ENCODE measurements at places on chromosomes 2 and 18. TPM values are rescaled to one million over a fixed set of nuclear protein-coding genes. Genes with fewer than 3 reads are reported as not detected.

Gene DNAH7
- 0.28 TPM for total RNA-seq

Gene ZSWIM2
- 0.09 TPM for total RNA-seq

Gene TYW5
- total RNA-seq, result 5.8 TPM

Gene TTN
- total RNA-seq, result under 0.01 TPM

Gene FMNL2
- total RNA-seq, result 20.8 TPM

Gene AGXT
- total RNA-seq, result not detected

Gene SCG2
- total RNA-seq, result 3.3 TPM

Gene CD28
- total RNA-seq, result under 0.01 TPM

Gene RTP5
- not detected for total RNA-seq

Gene SMARCAL1
- total RNA-seq, result 9.7 TPM

Gene ING5
- total RNA-seq, result 27.7 TPM

Gene PPP1R1C
- total RNA-seq, result 1.00 TPM

Gene UBXN4
- 63.0 TPM for total RNA-seq

Gene LHCGR
- not detected for total RNA-seq

Gene SNORC
- total RNA-seq, result 0.92 TPM

Gene CRACDL
- total RNA-seq, result not detected

Gene HIBCH
- 13.5 TPM for total RNA-seq

Gene LIPG
- total RNA-seq, result 12.4 TPM

Gene REG1B
- total RNA-seq, result not detected

Gene TUBA3E
- not detected for total RNA-seq

Gene LAPTM4A
- total RNA-seq, result 214 TPM

Gene GKN1
- not detected for total RNA-seq

Gene TLX2
- total RNA-seq, result not detected

Gene DYSF
- total RNA-seq, result 0.65 TPM

Gene MC5R
- not detected for total RNA-seq

Gene UNC80
- not detected for total RNA-seq

Gene REG3A
- not detected for total RNA-seq

Gene C2orf15
- total RNA-seq, result not detected

Gene CHCHD5
- total RNA-seq, result 14.2 TPM

Gene ANKRD62
- total RNA-seq, result not detected

Gene HOXD12
- not detected for total RNA-seq

Gene TSPYL6
- not detected for total RNA-seq

Gene HOXD4
- total RNA-seq, result 0.18 TPM

Gene MC2R
- not detected for total RNA-seq

Gene BBS5
- 6.6 TPM for total RNA-seq

Gene SLC14A1
- total RNA-seq, result 27.6 TPM

Gene EVX2
- total RNA-seq, result under 0.01 TPM

Gene AQP12B
- not detected for total RNA-seq

Gene TMEM178A
- total RNA-seq, result 1.3 TPM

Gene FRZB
- 0.09 TPM for total RNA-seq

Gene ME2
- 30.6 TPM for total RNA-seq

Gene REG3G
- not detected for total RNA-seq

Gene RESP18
- total RNA-seq, result not detected

Gene AMER3
- not detected for total RNA-seq

Gene TRPM8
- total RNA-seq, result under 0.01 TPM

Gene SATB2
- total RNA-seq, result 19.0 TPM

Gene GREB1
- 1.3 TPM for total RNA-seq

Gene UGT1A7
- 0.46 TPM for total RNA-seq

Gene SLC16A14
- total RNA-seq, result 4.1 TPM

Gene KCNIP3
- 0.57 TPM for total RNA-seq

Gene TFCP2L1
- not detected for total RNA-seq

Gene LAMA1
- 55.3 TPM for total RNA-seq

Gene MEIS1
- 304 TPM for total RNA-seq

Gene GCKR
- 0.14 TPM for total RNA-seq
